ENCODE measurements at places on chromosomes 16 and 17. TPM values are rescaled to one million over a fixed set of nuclear protein-coding genes. Genes with fewer than 3 reads are reported as not detected.

GRCh38 chr17:82320956-82321927, 3.8 kb upstream of the CD7 start:
- no peaks in the 10 kb centered on the region for H3K4me1 ChIP-seq
- H3K27me3 ChIP-seq, result no peaks in the 10 kb centered on the region
- no peak overlapping the region for H3K4me3 ChIP-seq
- no peak for DNase-seq
- no peak overlapping the region for H3K27ac ChIP-seq

- no peak for DNase-seq
- no peak overlapping the region for H3K27ac ChIP-seq
- H3K36me3 ChIP-seq, result no peaks in the 10 kb centered on the region
- H3K4me3 ChIP-seq, result no peak overlapping the region
- no peaks in the 10 kb centered on the region for H3K4me1 ChIP-seq
These were observed 37.7 kb upstream of the MYH10 start for GRCh38 chr17:8668176-8668740.

DNA sequence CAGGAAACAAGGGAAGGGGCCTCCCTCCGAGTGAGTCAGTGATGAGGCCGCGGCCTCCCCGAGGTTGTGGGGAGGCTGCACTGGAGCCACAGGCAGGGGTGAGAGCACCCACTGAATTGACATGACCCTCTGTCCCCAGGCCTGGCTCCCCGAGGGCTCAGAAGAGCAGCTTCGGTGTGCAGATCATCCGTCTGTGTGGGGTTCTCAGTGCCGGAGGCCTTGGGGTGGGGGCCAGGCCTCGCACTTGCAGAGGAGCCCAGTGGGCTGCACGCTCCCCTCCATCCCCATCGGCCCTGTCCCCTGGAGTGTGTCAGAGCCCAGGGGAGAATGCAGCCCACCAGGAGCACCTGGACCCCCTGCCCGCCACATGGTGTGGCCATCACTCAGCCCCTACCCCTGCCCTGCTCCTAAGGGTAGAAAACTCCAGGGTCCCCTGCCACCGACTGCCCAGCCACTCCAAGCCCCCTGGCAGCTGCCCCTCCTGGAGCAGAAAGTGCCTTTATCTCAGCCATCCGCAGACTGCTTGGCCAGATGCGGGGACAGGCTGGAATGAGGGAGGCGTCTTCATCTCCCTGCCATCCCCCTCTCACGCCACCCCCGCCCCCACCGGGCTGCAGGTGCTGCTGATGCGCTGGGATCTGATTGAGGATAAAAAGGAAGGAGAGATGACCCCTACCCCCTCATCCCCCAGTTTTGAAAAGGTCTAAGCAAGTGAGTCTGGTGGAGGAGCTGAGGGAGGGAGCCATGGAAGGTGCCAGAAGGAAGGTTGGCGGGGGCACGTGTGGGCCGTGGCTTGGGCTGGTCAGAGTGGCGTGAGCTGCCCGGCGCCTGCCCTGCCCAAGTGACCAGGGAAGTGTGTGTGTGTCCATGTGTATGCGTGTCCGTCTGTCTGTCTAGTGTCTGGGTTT, 358.3 kb downstream of the SEC14L1 start:
- H3K36me3 ChIP-seq, result no peaks in the 10 kb centered on the region
- peak; percentile 60 for DNase-seq
- H3K4me3 ChIP-seq, result no peak overlapping the region
- H3K27me3 ChIP-seq, result no peaks in the 10 kb centered on the region
- no peak overlapping the region for H3K27ac ChIP-seq

DNA sequence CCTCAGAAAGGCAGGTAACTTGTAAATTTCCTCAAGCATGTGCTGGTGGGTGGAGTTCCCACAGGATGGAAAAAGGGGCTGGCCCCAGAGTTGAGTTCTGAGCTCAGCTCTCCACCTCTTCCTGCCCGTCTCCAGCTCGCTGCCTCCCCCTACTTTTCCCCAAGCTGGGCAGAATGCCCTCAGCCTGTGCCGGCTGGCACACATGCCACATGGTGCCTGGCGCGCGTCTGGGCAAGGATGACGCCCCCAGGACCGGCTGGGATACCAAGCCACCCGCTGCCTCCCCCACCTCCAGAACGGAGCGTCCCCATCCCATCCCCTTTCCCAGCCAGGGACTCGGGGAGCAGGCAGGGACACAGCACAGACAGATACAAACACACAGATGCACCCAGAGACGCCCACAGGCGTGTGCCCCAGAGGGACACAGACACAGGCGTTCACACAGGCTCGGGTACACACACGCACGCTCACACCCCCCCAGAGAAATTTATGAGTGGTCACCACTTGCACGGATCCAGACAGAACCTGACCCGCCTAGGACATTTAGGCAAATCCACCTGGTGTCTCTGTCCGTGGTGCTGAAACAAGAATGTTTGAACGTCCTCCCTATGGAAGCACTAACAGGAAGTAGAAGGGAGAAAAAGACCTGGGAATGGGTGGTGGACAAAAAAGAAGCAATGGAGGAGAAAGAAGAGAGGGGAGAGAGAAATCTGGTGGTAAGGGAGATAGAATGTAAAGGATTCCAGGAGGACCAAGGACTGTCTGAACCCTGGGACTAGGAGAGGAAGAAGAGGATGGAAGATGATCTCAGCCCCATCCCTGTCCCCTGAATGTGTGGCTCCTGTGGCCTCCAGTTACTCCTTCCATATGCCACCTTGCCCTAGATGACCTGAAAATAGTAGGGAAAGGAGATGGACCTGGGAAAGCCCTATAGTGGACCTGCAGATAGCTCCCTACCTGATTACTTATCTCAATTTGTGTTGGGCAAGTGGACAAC, 15.5 kb downstream of the NEUROD2 start:
- no peak overlapping the region for H3K27ac ChIP-seq
- no peaks in the 10 kb centered on the region for H3K36me3 ChIP-seq
- no peak for DNase-seq
- no peak overlapping the region for H3K4me3 ChIP-seq
- H3K27me3 ChIP-seq, result peaks cover 4% of the 10 kb centered on the region

DNA sequence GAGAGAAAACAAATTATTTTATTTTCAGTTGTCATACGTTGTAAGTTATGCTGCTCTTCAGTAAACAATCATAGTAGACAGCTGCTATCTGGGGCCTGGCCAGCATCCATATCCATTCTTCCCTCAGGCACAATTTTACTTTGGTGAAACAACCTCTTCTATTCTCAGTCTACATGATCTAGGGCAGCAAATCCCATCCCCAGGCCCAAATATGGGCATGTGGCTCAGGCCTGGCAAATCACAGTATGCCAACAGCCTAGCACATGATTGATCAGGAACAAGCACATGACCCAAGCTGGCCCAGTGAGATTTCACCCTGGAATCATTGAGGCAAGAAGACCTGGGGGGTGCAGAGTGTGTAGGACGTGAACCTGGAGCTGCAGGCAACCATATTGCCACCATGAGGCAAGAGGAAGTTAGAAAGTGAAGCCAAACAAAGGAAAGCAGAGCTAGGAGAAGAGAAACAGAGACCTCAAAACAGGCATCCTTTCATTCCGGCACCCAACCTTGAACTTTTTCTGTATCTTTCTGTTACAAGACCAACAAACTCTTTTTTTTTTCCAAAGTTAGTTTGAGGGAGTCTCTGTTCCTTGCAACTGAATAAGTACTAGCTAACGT, 10.3 kb upstream of the ABCC12 start:
- no peak overlapping the region for H3K27ac ChIP-seq
- no peak for DNase-seq
- no peak overlapping the region for H3K4me3 ChIP-seq
- no peaks in the 10 kb centered on the region for H3K27me3 ChIP-seq

GRCh38 chr17:17236295-17237025, 508 bp downstream of the FLCN start:
- no peaks in the 10 kb centered on the region for H3K27me3 ChIP-seq
- peak overlapping the region; percentile 97 for H3K27ac ChIP-seq
- peak overlapping the region; percentile 99 for H3K4me3 ChIP-seq
- no peaks in the 10 kb centered on the region for H3K36me3 ChIP-seq
- DNase-seq, result no peak

DNA sequence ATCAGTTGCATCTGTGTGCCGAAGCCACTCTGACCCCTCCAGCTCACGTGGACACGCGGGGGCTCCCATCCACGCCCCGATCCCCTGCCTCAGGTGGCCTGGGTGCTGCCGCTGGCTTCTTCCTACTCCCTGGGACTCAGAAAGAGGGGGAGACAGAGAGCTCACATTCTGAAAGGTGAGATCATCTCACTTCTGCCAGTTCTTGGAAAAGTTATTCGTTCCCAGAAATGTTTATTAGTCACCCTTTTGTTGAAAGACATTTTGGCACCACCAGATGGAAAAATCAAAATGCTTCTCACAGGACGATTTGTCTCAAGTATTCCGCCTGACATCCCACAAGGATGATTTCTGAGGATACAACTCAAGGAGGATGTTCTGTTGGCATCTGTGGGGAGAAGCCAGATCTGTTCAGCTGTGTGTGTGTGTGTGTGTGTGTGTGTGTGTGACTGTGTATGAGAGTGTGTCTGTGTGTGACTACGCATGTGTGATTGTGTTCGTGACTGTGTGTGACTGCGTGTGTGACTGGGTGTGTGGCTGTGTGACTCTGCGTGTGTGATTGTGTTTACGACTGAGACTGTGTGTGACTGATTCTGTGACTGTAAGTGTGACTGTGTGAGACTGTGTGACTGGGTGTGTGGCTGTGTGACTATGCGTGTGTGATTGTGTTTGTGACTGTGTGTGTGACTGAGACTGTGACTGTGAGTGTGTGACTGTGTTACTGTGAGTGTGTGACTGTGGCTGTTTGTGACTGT, 207.3 kb downstream of the NTN1 start:
- H3K27ac ChIP-seq, result no peak overlapping the region
- no peaks in the 10 kb centered on the region for H3K36me3 ChIP-seq
- H3K27me3 ChIP-seq, result no peaks in the 10 kb centered on the region
- DNase-seq, result no peak
- no peaks in the 10 kb centered on the region for H3K4me1 ChIP-seq

DNA sequence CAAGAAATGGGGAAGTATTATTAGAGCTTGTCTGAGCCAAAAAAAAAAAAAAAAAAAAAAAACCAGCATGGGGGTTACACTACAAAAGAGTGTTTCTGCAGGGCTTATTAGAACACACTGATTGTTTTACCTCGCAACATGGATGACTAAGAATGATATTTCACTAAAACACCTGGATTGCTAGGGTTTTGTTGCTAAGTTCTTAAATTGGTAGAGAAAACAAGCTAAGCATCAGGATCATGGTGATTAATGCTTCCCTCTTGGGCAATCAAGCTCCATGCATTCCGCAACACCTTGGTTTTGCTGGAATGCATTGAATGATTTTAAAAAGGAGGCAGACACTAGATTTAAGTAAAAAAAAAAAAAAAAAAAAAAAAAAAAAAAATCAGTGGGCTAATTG, 931.4 kb upstream of the CDH8 start:
- H3K4me3 ChIP-seq, result no peak overlapping the region
- H3K27me3 ChIP-seq, result no peaks in the 10 kb centered on the region
- no peak for DNase-seq
- no peak overlapping the region for H3K27ac ChIP-seq
- H3K4me1 ChIP-seq, result no peaks in the 10 kb centered on the region
- no peaks in the 10 kb centered on the region for H3K36me3 ChIP-seq

DNA sequence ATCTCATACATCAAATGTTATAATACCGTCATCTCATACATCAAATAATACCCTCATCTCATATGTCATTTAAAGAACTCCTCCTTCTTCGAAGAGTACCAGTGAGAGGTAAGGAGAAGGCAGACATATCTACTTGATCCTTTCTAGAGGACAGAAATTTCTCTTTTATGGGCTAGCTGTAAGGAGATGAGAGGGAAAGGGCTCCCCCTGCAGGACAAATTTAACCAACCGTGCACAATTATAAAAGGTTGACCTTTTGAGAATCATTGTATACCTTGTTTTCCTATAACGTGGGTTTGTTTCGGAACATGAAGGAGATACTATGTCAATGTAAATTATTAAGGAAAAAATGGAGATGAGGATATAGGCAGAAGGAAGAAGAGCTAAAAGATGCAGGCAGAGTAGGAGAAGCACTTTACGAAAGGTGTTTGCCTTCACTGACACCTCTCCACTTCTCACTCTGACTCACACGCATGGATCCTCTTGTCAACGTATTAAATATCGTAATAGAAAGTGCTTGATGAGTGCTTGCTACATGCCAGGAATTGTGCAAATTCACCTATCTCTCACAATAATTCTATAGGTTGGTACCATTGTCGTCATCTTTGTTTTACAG, 465.9 kb upstream of the ERCC4 start:
- H3K36me3 ChIP-seq, result no peaks in the 10 kb centered on the region
- DNase-seq, result no peak
- H3K4me3 ChIP-seq, result no peak overlapping the region
- H3K4me1 ChIP-seq, result no peaks in the 10 kb centered on the region

DNA sequence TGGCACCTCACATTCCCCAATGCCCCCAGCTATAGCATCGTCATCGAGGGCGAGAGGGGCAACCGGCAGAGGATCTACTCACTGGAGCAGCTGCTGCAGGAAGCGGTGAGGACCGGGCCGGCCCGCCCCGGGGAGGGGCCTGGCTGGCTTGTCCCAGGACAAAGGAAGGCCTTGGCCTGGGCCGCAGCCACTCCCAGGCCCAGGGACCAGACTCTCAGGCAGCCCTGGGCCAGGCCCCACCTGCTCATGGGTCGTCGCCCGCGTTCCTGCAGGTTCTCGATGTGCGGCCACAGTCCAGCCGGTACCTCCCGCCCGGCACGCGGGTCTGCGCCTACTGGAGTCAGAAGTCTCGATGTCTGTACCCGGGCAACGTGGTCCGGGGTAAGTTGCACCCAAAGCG, 53.4 kb downstream of the ACTG1 start:
- no peaks in the 10 kb centered on the region for H3K27me3 ChIP-seq
- no peak overlapping the region for H3K27ac ChIP-seq
- H3K4me1 ChIP-seq, result no peaks in the 10 kb centered on the region
- DNase-seq, result no peak

DNA sequence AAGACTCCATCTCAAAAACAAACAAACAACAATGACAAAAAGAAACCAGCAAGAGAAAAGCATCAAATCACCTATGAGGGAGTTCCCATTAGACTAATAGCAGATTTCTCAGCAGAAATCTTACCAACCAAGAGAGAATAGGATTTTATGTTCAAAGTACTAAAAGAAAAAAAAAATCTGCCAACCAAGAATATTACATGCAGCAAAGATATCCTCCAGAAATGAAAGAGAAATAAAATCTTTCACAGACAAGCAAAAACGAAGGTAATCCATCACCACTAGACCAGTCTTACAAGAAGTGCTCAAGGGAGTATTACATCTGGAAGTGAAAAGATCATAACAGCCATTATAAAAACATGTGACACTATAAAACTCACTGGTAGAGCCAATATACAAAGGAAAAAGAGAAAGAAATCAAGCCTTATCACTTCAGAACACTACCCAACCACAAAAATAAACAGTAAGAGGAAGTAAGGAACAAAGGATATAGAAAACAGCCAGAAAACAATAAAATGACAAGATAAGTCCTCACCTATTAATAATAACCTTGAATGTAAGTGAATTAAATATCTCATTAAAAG, 66.3 kb downstream of the STX8 start:
- H3K36me3 ChIP-seq, result no peaks in the 10 kb centered on the region
- H3K27me3 ChIP-seq, result no peaks in the 10 kb centered on the region
- no peaks in the 10 kb centered on the region for H3K4me1 ChIP-seq

GRCh38 chr16:65126845-65127624, 5.2 kb upstream of the CDH11 start:
- H3K36me3 ChIP-seq, result no peaks in the 10 kb centered on the region
- DNase-seq, result no peak
- H3K27ac ChIP-seq, result no peak overlapping the region
- no peak overlapping the region for H3K4me3 ChIP-seq
- H3K27me3 ChIP-seq, result no peaks in the 10 kb centered on the region

PSMC3IP gene
- 3.9 TPM for polyA plus RNA-seq

HOXB8 gene
- polyA plus RNA-seq, result 0.12 TPM

C16orf96 gene
- 0.31 TPM for polyA plus RNA-seq

ASPA gene
- polyA plus RNA-seq, result 0.75 TPM

CDH1 gene
- 78.8 TPM for polyA plus RNA-seq

RPL13 gene
- 6,500 TPM for polyA plus RNA-seq

Data from pancreas (tissue), 10 donors.